ENCODE measurements at places on chromosomes 11 and 22.

GRCh38 chr11:36455658-36456111 lies 54.4 kb downstream of the TRAF6 start:
- no peak for DNase-seq

DNA sequence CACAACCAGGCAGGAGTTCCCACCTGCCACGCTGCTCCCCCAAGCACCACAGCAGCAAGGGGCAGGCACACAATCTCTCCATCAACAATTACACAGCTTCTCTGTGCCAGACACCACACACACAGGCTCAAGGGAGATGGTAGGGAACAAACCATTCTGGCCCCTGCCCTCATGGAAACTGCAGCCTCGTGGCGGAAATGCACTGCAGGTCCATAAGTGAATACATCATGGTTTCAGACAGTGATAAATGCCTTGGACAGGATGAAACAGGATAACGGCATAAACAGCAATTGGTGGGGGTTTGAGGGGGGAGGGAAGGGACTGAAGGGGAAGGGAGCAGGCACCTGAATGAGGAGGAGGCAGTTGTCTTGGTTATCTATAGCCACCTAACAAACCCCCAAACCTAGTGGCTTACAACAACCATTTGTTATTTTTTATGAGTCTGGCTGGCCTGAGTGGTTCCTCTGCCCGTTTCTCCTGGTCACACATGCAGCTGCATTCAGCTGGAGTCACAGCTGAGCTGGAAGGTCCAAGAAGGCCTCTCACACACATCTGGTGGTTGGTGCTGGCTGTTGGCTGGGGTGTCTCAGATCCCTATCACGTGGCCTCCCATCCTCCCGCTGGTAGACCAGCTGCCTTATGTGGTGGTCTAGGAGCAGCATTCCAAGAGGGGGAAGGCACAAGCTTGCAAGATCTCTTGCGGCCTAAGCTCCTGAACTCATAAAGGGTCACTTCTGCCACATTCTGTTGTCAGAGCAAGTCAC lies 15.0 kb upstream of the YWHAH start:
- DNase-seq, result no peak

- no peak for DNase-seq
Observed at GRCh38 chr11:126210871-126211235, 597 bp downstream of the RPUSD4 start.

DNA sequence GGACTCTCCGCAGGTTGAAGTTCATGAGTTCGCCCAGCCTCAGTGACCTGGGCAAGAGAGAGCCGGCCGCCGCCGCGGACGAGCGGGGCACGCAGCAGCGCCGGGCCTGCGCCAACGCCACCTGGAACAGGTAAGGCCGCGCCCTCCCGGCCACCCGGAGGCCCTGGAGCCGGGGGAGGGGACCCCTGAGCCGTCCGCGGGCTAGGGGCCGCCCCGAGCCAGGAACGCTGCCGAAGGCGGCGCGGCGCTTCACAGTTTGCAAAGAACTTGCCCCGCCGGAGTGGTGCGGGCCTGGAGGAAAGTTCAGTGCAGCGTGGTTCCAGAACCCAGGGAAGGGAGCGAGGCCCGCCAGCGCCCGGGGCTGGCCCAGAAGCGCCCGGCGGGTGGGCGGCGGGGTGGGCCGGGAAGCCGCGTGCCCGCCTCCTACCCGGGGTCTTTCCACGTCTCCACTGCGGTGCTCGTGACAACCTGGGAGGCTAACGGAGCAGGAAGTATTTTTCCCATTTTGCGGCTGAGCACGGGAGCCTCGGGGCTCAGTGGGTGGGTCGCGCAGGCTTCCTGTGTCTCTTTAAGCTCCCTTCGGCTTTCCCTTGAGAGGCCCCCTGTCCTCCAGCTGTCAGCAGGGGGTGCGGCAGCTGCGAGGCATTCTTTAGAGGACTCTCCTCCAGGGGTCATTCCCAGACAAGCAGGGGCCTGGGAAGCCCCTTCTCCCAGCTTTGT lies 635 bp downstream of the PRR5 start:
- no peak for DNase-seq

DNA sequence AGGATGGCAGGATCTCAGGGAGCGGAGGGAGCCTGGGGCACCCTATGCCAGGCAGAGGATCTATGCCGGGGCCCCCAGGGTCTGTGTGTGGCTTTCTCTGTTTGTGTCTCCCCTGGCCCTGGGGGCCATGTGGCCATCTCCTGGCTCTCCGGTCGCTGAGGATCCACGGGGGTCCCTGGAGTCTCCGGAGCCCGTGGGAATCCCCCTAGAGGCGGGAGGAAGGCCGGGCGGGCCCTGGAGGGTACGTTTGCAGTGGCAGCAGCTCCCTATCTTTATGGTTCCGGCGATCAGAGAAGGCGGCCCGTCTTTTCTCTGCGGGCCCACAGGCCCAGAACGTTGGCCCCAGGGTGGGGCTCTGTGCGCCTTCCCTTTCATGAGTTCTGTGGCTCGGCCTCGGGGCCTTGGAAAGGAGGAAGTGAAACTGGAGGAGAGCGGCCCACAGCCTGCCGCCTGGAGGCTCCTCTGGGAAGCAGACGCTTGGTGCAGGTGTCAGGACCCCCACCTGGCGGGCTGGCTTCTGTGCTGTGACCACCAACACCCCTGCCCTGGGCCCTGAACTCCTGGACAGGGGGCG lies 82.1 kb downstream of the KCNQ1 start:
- no peak for DNase-seq

DNA sequence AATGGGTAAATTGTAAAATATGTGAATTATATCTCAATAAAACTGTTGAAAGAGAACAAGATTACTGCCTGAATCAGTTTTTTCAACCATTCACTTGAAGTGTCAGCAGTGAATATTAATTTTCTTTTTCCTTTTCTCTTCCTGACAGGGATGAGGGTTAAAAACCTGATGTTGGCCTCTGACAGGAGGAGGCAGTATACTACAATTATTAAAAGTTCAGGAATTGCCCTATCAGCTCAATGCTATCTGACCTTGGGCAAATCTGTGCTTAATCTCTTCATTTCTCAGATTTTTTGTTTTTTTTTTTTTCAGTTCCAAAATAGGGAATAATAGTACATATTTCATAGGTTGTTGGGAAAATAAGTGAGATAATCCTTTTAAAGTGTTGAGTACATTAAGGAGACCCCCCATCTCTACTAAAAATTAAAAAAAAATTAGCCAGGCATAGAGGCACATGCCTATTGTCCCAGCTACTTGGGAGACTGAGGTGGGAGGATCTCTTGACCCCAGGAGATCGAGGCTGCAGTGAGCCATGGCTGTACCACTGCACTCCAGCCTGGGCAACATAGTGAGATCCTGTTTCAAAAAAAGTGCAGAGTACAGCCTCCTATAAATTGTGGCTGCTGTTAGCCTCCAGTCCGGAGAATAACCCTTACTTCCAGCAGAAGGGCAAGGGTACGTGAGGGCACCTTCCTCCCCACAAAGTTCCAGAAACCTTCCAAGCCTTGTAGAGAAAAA lies 48.8 kb downstream of the TRIM44 start:
- DNase-seq, result no peak

DNA sequence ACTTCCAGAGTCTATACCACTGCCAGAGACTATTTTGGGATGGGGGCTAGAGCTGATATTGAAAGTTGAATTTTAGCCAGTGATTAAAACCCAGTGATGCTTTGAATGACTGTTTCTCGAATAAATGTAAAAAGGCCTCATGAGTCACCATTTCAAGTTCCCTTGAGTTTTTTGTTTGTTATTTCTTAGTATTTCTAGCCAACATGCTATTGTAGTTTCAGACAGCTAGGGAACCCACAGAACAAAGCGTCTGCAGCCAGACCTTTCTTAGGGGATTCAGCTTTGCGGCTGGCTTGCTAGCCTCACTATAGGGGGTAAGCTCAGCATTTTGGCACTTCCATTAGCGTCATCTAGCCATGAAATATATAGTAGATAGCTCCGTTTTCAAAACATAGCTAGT lies 66.5 kb downstream of the DBX1 start:
- no peak for DNase-seq

- DNase-seq, result no peak
Observed at GRCh38 chr11:10625982-10626311, 57.5 kb upstream of the LYVE1 start.

DNA sequence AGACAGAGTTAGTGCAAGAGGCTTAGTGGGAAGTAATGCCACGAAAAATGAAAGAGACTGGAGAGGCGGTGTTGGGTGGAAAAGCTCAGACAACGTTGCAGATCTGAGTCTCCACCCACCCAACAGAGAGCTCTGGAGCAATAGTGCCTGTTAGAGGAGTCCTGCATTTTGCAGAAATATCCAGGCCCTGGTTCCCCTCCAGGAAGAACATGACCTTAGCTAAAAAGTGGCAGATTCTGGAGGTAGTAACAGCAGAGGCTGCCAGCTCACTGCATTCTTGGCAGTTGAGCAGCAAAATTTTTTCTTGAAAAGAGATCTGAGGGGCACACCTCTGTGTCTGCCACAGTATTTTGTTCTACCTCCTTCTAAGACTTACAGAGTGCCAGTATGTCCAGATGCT lies 27.7 kb upstream of the BIRC3 start:
- DNase-seq, result no peak
